Stimulated activated CD8-positive, alpha-beta memory T cell treated with anti-CD3 and anti-CD28 coated beads, Interleukin-15, amount 100 ng/mL, for 24 hours (primary cell): ENCODE measurements at places on chromosomes 3 and 15.

- no peak for DNase-seq
Observed at GRCh38 chr3:118468801-118469200, 565.8 kb downstream of the IGSF11 start.

DNA sequence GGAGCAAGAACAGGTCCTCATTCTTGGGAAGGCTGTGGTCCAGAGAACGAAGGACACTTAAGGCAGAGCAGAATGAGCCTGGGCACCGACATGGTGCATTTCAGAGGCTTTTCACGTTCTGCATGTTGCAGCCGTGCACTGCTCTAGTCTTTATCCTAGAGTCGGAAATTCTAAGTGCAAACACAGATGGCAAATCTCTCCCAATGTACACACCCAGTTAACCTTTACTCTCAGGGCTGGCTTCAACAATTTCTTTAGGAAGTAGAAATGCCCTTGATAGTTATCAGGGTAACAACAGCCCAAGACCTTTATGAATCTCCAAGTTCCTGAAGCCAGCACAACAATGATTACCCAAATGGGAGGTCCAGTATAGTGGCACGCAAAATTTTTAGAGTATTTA lies 39.1 kb upstream of the LRTM1 start:
- no peak for DNase-seq

DNA sequence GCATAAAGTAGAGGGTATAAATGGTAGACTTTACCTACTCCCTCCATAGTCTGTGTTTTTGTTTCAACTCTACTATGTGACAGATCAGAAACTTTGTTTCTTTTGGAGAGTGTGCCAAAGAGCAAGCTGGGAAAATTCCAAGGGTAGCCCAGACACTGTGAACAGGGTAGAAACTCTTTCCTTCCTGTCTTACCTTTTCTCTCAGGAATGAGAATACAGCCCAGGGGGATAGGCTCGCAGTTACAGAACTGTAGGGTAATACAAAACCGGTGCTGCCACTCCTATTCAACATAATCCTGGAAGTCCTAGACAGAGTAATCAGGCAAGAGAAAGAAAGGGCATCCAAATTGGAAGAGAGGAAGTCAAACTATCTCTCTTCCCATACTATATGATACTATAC lies 256.3 kb downstream of the CPNE4 start:
- no peak for DNase-seq

GRCh38 chr15:44584162-44584749 lies 47.3 kb downstream of the EIF3J start:
- no peak for DNase-seq

- no peak for DNase-seq
Observed at GRCh38 chr3:131669600-131669999, 166.8 kb upstream of the MRPL3 start.

DNA sequence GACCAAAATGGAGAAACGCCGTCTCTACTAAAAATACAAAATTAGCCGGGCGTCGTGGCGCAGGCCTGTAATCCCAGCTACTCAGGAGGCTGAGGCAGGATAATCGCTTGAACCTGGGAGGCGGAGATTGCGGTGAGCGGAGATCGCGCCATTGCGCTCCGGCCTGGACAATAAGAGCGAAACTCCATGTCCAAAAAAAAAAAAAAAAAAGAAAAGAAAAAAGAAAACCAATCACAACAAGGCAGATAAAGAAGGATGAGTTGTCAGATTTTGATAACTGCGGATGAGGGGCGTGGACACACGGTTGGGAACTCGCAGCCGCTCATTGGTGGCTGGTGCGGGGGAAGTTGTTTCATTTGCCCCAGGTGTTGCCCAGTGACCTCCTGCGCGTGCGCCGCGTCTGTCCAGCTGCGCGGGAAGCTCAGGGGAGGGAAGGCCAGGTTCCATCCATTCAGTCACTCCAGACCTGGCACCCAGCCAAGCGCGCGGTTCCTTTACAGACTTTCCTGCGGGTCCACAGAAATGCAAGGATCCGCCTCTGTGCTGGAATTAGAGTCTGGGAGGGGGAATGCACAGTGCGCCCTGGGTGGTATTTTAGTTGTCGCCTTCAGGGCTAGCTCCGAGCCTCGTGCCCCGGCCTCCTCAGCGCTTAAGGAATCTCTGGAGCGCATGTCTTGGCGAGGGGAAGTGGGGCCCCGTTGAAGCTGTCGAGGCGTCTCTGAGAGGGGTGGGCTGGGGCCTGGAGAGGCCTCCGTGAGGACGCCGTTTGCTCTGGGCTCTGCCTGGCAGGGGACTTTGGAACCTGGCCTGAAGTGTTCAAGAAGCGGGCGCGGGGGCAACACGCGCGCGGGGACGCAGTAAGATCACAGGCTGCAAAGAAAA lies 708 bp upstream of the GCHFR start:
- no peak for DNase-seq

- DNase-seq = no peak
Observed at GRCh38 chr3:14880447-14881106, 61.8 kb downstream of the FGD5 start.

- no peak for DNase-seq
Observed at GRCh38 chr3:101453961-101454360, 59.1 kb downstream of the SENP7 start.
